ENCODE measurements at places on chromosomes 7 and 10.
A peak's percentile ranks its signal among the peaks of the same experiment; 100 is the strongest.

GRCh38 chr7:116438267-116438666, 61.3 kb upstream of the CAV2 start:
- no peak for DNase-seq
- no peaks in the 10 kb centered on the region for H3K4me1 ChIP-seq
- no peak overlapping the region for H3K4me3 ChIP-seq
- no peaks in the 10 kb centered on the region for H3K27me3 ChIP-seq
- no peak overlapping the region for H3K27ac ChIP-seq

DNA sequence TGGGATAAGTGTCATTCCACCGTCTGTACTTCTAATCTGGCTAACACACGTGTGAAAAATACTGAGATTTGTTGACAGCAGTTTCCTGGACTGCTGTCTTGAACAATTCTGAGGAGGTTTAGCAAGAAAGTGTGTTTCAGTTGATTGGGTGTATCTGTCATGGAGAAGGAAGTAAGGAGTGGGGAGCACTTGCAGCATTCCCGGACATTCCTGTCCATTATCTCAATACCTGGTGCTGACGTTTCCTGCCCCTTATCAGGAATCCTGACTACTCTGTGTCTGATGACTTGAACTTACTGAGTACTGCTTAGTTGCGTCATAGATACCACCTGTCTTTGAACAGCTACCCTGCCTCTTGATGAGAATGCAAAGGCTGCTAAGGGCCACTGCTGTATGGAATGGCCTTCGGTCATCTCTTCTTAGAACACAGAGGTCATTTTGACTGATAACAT, 72.0 kb upstream of the VKORC1L1 start:
- no peak for DNase-seq
- H3K27ac ChIP-seq = no peak overlapping the region
- no peak overlapping the region for H3K4me3 ChIP-seq
- H3K27me3 ChIP-seq = peaks cover 2% of the 10 kb centered on the region
- peaks cover 7% of the 10 kb centered on the region for H3K4me1 ChIP-seq
- no peaks in the 10 kb centered on the region for H3K36me3 ChIP-seq

GRCh38 chr10:83607959-83608745, 531.2 kb upstream of the GHITM start:
- no peaks in the 10 kb centered on the region for H3K27me3 ChIP-seq
- DNase-seq = no peak
- H3K4me3 ChIP-seq = no peak overlapping the region
- no peaks in the 10 kb centered on the region for H3K4me1 ChIP-seq
- H3K36me3 ChIP-seq = no peaks in the 10 kb centered on the region

DNA sequence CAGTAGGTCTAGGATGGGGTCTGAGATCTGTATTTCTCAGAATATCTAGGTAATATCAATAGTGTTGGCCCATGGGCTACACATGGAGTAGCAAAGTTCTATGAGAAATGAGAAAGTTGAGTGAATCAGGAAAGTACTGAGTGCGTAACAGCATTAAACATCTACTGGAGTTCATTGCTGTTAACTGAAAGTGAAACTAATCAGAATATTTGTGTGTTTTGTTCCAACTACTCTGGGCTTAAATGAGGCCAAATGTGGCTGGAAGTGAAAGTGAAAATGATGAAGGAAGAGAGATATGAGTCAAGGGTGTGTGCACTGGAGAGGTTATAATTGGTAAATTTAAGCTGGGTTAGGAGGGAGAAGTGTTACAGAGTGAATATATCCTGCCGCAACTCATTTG, 46.5 kb downstream of the TMEM106B start:
- no peaks in the 10 kb centered on the region for H3K4me1 ChIP-seq
- H3K36me3 ChIP-seq = peaks cover 4% of the 10 kb centered on the region
- H3K27ac ChIP-seq = no peak overlapping the region

DNA sequence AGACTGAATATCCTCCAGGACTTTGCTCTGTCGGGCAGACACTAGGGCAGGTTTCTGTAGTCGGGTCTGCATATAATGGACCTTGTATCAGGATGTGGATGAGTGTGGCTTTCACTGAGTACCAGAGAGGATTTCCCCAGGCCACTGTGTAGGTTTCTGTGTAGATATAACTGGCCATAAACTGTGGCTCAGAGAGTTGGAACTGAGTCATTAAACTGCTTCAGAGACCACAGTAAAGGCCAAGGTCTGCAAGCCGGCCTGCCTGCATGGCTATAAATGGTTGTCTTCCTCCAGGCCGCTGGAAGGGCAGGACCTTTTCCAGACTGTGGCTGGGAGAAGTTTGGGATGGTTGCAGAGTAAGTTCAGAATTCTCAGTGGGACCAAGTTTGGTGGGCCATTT, 16.9 kb downstream of the ZNF92 start:
- no peak overlapping the region for H3K27ac ChIP-seq
- no peaks in the 10 kb centered on the region for H3K4me1 ChIP-seq

GRCh38 chr10:24951201-24952142, 934 bp downstream of the PRTFDC1 start:
- peak overlapping the region; percentile 80 for H3K4me3 ChIP-seq
- H3K27ac ChIP-seq = peak overlapping the region; percentile 88
- no peaks in the 10 kb centered on the region for H3K36me3 ChIP-seq
- H3K4me1 ChIP-seq = peaks cover 24% of the 10 kb centered on the region

DNA sequence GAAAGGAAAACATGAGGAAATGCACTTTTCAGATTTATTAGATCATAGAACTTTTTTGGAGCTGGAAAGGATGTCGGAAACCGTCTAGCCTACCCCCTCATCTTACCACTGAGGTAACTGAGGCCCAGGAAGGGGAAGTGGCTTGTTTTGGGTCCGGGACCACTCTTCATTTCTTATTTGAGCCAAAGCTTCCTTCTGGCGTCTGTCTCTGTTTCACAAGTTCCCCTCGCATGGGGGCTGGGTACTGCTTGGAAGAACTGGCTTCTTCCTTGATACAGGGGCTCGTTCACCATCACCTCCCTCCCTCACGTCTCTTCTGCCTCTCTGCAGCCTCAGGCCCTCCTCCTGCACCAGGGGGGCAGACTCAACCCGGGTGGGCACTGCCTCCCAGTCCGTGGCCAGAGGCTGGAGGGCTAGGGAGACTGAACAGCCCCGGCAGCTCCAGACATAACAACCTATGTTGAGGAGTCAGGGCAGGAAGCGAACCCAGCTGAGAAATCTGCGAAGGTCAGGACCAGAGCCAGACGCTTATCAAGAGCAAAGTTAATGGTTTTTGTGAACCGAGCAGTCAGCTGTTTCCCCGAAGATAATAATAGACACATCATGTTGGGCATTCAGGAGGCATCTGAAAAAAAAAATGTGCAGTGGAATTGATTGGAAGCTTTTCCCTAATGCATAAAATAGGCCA, 12.9 kb downstream of the HTRA1 start:
- peaks cover 5% of the 10 kb centered on the region for H3K27me3 ChIP-seq
- no peak for DNase-seq
- H3K27ac ChIP-seq = peak overlapping the region; percentile 75
- H3K36me3 ChIP-seq = no peaks in the 10 kb centered on the region
- peaks cover 26% of the 10 kb centered on the region for H3K4me1 ChIP-seq

GRCh38 chr10:117165538-117166417, 27.7 kb upstream of the VAX1 start:
- peaks cover 22% of the 10 kb centered on the region for H3K27me3 ChIP-seq
- no peaks in the 10 kb centered on the region for H3K36me3 ChIP-seq
- peaks cover 2% of the 10 kb centered on the region for H3K4me1 ChIP-seq
- peak; percentile 84 for DNase-seq
- H3K27ac ChIP-seq = no peak overlapping the region

DNA sequence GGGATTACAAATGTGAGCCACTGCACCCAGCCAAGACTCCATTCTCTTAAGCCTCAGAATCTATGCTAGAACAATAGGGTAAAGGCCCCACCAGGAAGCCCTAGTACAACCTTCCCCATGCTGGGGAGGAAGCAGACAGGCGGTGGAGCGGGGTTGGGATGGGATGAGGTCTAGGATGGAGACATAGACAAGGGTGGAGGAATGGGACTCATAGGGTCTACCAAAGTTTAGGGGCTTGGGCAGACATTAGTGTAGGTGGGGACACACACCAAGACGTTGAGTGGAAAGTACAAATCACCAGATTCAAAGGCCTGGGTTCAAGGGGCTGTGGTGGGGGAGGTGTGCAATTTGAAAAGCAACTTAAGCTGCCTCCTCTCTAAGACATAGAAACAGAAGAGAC, 19.3 kb downstream of the PRSS2 start:
- H3K27ac ChIP-seq = no peak overlapping the region
- H3K36me3 ChIP-seq = no peaks in the 10 kb centered on the region
- no peak for DNase-seq
- H3K4me1 ChIP-seq = no peaks in the 10 kb centered on the region
- no peak overlapping the region for H3K4me3 ChIP-seq

DNA sequence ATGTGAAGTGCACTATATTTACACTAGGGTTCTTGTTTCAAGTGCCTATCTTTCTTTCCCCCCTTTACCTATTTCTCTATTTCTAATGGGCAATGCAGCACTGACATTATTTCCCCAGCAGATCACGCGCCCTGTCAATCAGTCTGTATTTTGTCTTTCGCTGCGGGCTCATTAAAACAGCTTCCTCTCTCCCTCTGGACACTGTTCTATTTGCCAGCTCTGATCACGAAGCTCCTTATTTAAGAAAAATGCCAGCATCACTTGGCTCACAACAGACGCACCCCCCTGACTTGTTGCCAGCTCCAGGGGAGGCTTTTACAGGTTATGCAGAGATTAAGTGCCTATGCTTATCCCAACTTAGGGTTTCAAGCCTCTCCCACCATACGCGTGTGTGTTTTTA, 78.5 kb downstream of the EBF3 start:
- peaks cover 86% of the 10 kb centered on the region for H3K4me1 ChIP-seq
- peaks cover 7% of the 10 kb centered on the region for H3K36me3 ChIP-seq
- peak overlapping the region; percentile 89 for H3K4me3 ChIP-seq
- DNase-seq = no peak
- peak overlapping the region; percentile 97 for H3K27ac ChIP-seq

DNA sequence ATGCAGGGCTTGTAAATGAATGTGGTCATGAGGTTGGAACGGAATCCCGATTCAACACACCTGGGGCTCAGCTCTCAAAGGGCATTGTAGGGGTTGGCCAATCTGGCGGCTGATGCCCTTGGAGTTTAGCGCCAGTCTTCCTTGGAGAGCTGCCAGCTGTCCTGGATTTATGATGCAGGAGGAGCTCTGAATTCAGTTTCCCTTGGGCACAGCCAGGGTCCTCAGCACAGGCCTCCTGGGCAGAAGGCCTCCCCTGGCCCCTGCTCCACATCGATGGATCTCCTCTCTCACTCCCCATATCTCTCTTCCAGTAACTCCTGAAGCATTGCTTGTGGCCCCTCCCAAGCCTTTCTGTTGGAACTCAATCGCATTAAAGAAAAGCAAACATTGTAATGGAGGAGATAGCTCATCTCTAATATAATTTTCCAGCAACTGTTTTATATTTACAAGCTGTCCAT, 985 bp upstream of the CYTH3 start:
- peaks cover 11% of the 10 kb centered on the region for H3K27me3 ChIP-seq
- H3K4me1 ChIP-seq = peaks cover 31% of the 10 kb centered on the region
- H3K27ac ChIP-seq = no peak overlapping the region

GRCh38 chr10:19931894-19932590, 115.8 kb downstream of the PLXDC2 start:
- H3K4me3 ChIP-seq = no peak overlapping the region
- peak overlapping the region; percentile 10 for H3K27ac ChIP-seq
- H3K4me1 ChIP-seq = peaks cover 13% of the 10 kb centered on the region
- H3K27me3 ChIP-seq = peaks cover 1% of the 10 kb centered on the region

- H3K4me1 ChIP-seq = no peaks in the 10 kb centered on the region
- DNase-seq = no peak
- no peak overlapping the region for H3K4me3 ChIP-seq
- no peak overlapping the region for H3K27ac ChIP-seq
- H3K36me3 ChIP-seq = peaks cover 12% of the 10 kb centered on the region
Measured at GRCh38 chr7:153443032-153443701, 609.0 kb upstream of the DPP6 start.

DNA sequence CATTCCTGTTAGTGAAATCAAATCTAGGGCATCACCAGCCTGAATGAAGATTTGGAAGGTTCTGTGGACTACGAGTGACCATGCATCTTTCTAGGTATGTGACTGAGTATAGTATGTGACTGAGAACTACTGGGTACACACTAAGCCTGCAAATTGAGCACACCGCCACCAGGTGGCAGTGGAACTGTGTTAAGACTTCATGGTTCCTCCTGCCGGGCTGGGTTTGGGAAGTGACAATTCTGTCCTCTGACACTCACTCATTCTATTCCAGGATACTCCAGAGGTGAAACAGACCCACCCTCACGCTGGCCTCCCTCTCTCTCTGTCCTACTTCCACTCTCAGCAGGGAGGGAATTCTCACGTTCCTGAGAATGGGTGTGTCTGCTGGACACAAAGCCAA, 84.0 kb upstream of the TMEM248 start:
- DNase-seq = peak; percentile 35
- H3K4me1 ChIP-seq = peaks cover 1% of the 10 kb centered on the region
- H3K27ac ChIP-seq = no peak overlapping the region
- H3K27me3 ChIP-seq = no peaks in the 10 kb centered on the region
- H3K36me3 ChIP-seq = no peaks in the 10 kb centered on the region

- peaks cover 16% of the 10 kb centered on the region for H3K4me1 ChIP-seq
- DNase-seq = no peak
- no peak overlapping the region for H3K27ac ChIP-seq
- peaks cover 18% of the 10 kb centered on the region for H3K36me3 ChIP-seq
- no peak overlapping the region for H3K4me3 ChIP-seq
Measured at GRCh38 chr10:1244493-1244892, 188.3 kb downstream of the WDR37 start.

DNA sequence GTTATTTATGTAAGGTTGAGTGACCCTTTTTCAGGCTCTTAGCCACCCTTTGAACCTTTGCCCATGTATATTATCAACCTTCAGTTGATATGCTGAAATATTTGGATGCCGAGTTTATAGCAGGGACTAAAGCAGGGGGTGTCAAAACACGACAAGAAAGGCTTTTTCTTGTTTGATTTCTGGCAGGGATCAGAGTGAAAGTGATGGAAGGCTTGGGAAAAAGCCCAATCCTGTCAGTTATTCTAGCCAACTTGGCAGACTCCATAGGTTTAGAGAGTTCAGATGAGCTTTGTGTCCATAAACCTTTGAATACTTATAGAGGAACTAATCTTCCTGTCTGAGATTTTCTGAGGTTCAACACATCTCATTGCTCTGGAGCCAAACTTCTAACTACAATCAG, 47.5 kb downstream of the INHBA start:
- H3K27me3 ChIP-seq = no peaks in the 10 kb centered on the region
- no peaks in the 10 kb centered on the region for H3K36me3 ChIP-seq
- H3K27ac ChIP-seq = no peak overlapping the region
- no peak overlapping the region for H3K4me3 ChIP-seq
- H3K4me1 ChIP-seq = peaks cover 2% of the 10 kb centered on the region
- no peak for DNase-seq

- peaks cover 8% of the 10 kb centered on the region for H3K27me3 ChIP-seq
- no peaks in the 10 kb centered on the region for H3K36me3 ChIP-seq
- peaks cover 5% of the 10 kb centered on the region for H3K4me1 ChIP-seq
- no peak overlapping the region for H3K27ac ChIP-seq
- no peak overlapping the region for H3K4me3 ChIP-seq
Measured at GRCh38 chr7:30906515-30907240, 5.0 kb upstream of the AQP1 start.

DNA sequence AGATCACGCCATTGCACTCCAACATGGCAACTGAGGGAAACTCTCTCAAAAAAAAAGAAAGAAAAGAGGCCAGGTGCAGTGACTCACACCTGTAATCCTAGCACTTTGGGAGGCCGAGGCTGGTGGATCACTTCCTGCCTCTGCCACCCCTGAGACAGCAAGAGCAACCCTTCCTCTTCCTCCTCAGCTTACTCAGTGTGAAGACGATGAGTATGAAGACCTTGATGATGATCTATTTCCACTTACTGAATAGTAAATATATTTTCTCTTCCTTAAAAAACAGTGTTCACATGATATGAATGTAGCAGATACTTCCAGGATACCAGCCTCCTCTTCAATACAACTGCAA, 2.1 kb upstream of the ZKSCAN1 start:
- no peak for DNase-seq
- H3K27me3 ChIP-seq = no peaks in the 10 kb centered on the region
- H3K36me3 ChIP-seq = no peaks in the 10 kb centered on the region
- no peak overlapping the region for H3K4me3 ChIP-seq
